Natural killer cell treated with Interleukin-12 subunit alpha and Interleukin-12 subunit beta and Interleukin-15 and Interleukin-18, amount 100 ng/mL, for 72 hours (primary cell): ENCODE measurements at places on chromosomes 7 and 10. TPM values are rescaled to one million over a fixed set of nuclear protein-coding genes. Genes with fewer than 3 reads are reported as not detected.

- DNase-seq: no peak
Observed at GRCh38 chr10:104041891-104042535, 43.7 kb downstream of the COL17A1 start.

DNA sequence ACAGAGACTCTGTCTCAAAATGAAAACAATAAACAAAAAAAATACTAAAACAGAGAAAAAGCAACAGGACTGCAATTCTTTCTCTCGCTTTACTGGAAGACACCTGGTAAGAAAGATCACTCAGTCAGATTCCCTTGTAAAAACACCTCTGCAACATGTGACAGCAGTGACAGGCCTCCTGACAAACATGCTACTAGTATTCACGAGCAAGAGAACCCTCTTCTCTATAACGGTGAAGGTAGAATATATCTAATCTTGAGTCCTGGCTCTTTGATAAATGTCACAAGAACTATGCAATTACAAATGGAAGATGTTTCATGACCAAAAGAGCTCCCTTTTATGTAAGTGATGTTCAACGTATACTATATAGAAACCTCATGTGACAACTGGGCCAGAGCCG lies 986.7 kb upstream of the LRRN3 start:
- DNase-seq: no peak

- peak; percentile 85 for DNase-seq
Observed at GRCh38 chr10:101779544-101780186, 3.6 kb downstream of the NPM3 start.

Gene PRSS2
- 0.76 TPM for total RNA-seq

- DNase-seq: no peak
Observed at GRCh38 chr7:157496416-157497275, 159.8 kb downstream of the DNAJB6 start.

DNA sequence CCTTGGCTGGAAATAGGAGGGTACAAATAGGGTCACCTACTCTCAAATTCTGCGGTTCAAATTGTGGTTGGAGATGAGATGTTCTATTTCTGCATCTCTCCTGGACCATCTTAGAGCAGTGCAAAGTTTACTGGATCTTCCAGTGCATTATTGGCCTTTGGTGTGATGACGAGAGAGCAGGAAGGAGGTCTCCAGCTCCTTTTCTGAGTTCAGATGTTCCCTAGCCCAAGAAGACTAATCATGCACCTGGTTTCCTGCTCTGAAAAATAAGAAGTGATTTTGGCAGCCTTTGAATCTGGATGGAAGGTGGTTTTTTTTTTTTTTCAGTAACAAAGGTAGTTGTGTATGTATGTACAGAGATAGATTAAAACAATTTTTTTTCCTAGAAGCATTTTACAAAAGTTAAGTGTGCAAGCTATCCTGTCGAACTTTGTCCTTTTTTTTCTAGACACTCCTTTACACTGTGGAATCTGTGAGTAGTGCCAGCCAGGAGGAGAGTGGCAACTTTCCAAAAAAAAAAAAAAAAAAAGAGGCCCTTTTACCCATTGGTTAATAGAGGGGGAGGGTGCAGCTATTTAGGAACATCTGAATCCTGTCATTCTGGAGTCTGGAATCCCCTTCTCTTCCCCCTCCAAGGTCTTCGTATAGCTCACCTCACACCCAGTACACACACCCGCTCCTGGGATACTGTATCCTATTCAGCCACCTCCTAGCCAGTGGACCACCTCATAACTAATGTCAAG lies 26.3 kb downstream of the PAPSS2 start:
- no peak for DNase-seq

DNA sequence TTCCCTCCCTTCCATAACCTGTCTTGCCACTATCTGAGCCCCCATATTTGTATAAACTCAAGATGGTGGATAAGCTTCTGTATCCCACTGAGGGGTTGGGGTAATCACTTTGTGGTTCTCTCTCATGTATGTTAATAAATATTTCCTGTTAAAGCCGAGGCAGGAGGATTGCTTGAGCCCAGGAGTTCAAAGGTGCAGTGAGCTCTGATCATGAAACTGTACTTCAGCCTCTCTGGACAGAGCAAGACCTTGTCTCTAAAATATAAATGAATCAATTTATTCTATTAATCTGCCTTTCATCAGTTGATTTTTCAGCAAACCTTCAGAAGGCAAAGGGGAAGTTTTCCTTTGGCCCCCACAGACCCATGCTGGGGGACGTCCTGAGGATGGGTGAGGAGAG lies 1.8 kb upstream of the RARRES2 start:
- DNase-seq: no peak

Gene SLC26A3
- not detected for total RNA-seq

- DNase-seq: no peak
Observed at GRCh38 chr10:73873142-73873837, 1.1 kb downstream of the CAMK2G start.

DNA sequence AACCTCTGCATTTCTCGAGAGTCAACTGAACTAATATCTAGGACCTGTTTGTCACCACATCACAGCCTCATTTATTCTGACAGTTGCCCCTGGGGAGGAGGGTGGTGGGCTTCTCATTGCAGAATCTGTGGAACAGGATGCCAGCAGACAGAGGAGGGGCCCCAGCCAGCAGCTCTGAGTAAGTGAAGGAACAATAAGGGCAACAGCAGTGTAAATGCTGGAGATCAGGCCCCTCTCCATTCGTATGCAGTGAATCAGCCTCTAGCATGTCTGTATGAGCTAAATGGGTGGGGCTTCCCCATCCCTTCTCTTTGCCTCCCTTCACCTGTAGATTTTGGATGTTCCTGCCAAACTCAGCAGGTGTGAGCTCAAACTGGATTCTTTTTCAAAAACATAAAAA lies 7.7 kb upstream of the CPVL start:
- no peak for DNase-seq

Gene RBP3
- not detected for total RNA-seq

Gene FKBP6
- not detected for total RNA-seq

DNA sequence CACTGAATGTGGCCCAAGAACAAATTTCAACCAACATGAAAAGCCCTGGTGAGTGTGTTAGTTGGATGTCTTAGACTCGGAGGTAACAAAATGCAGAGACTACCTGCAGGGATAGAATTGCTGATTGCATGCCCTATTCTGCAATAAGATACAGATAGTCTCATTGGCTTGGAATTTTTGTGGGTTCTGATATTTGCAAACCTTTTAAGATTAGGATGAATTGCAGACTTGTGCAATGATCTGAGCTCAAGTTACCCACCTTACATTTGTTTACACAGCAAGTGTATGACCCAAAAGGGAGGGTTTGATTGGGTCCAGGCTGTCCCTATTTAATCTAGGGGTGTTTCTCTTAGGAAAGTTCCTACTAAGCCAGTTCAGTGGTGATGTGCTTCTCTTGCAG lies 45.4 kb downstream of the GPR37 start:
- no peak for DNase-seq

DNA sequence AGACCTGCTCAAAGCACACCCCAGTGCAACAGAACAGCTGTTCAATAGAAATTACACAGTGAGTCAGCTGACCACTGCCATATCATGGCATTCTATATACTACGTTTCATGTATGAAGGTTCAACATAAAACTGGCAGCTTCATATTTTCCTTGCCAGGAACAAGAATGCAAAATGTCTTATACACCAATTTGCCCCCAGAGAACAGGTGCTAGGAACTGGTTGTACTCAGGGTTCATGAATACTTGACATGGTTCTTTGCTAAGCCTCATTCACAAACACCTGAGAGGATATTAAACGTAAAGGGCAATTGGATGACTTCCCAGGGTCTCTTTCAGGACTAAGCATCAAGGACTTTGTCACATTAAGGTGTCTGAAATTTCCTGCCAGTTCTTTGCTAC lies 6.9 kb downstream of the MYOF start:
- DNase-seq: no peak

GRCh38 chr10:56605051-56605450 lies 244.0 kb upstream of the ZWINT start:
- no peak for DNase-seq

Gene POU6F2
- 0.24 TPM for total RNA-seq
